ENCODE measurements at places on chromosomes 13 and 19. TPM values are rescaled to one million over a fixed set of nuclear protein-coding genes. Genes with fewer than 3 reads are reported as not detected.

Gene CDK8
- 7.1 TPM for polyA plus RNA-seq

Gene CDX2
- polyA plus RNA-seq = not detected

Gene PLIN5
- 15.5 TPM for polyA plus RNA-seq

Gene SYNGR4
- polyA plus RNA-seq = not detected

Gene OR10H1
- not detected for polyA plus RNA-seq

Gene DPF1
- 1.4 TPM for polyA plus RNA-seq

Gene FRY
- polyA plus RNA-seq = 7.4 TPM

Gene PLVAP
- 22.6 TPM for polyA plus RNA-seq

Gene SOX1
- not detected for polyA plus RNA-seq

Gene ZNF555
- 1.6 TPM for polyA plus RNA-seq

Gene TPTE2
- not detected for polyA plus RNA-seq

Gene DKKL1
- 0.58 TPM for polyA plus RNA-seq

Gene KLK3
- polyA plus RNA-seq = not detected

Gene ZFR2
- 0.16 TPM for polyA plus RNA-seq

Gene CYP4F3
- polyA plus RNA-seq = 0.20 TPM

Gene PCDH17
- polyA plus RNA-seq = 3.4 TPM

Gene LGALS14
- not detected for polyA plus RNA-seq

Gene CRX
- polyA plus RNA-seq = not detected

Gene SIGLECL1
- polyA plus RNA-seq = 0.03 TPM

Gene TEAD2
- 21.9 TPM for polyA plus RNA-seq

Gene TMEM59L
- 0.49 TPM for polyA plus RNA-seq

Gene EDNRB
- 43.8 TPM for polyA plus RNA-seq

Gene JOSD2
- 60.2 TPM for polyA plus RNA-seq

Gene NALCN
- 0.20 TPM for polyA plus RNA-seq

Gene TRPC4
- polyA plus RNA-seq = 0.98 TPM

Gene RNF113B
- polyA plus RNA-seq = not detected

Gene CTXN1
- 6.5 TPM for polyA plus RNA-seq

Gene FBXO17
- 5.1 TPM for polyA plus RNA-seq

Gene ATP4B
- not detected for polyA plus RNA-seq

Gene CATSPERD
- 11.3 TPM for polyA plus RNA-seq

Gene TEKTIP1
- polyA plus RNA-seq = 0.20 TPM

Gene CEACAM4
- polyA plus RNA-seq = 4.5 TPM

Gene ZNF524
- polyA plus RNA-seq = 30.1 TPM

Gene S1PR5
- 0.55 TPM for polyA plus RNA-seq

Gene PALM
- polyA plus RNA-seq = 16.2 TPM

Gene ZNF772
- 2.7 TPM for polyA plus RNA-seq

Gene R3HDM4
- 86.1 TPM for polyA plus RNA-seq

Gene RNF225
- polyA plus RNA-seq = 0.14 TPM

Gene SIGLEC9
- 4.3 TPM for polyA plus RNA-seq

Gene GRIN2D
- polyA plus RNA-seq = 0.32 TPM

Gene KLHL26
- polyA plus RNA-seq = 5.9 TPM

Gene SLC6A16
- 2.4 TPM for polyA plus RNA-seq

Gene SIGLEC11
- polyA plus RNA-seq = 5.0 TPM

Gene DIRAS1
- 0.42 TPM for polyA plus RNA-seq

Gene ZBTB45
- 9.6 TPM for polyA plus RNA-seq

Gene ZNF296
- 3.9 TPM for polyA plus RNA-seq
